ENCODE measurements at places on chromosomes 2 and 18.
A peak's percentile ranks its signal among the peaks of the same experiment; 100 is the strongest.

GRCh38 chr2:189254268-189254883 lies 74.8 kb upstream of the COL5A2 start:
- no peak for DNase-seq

DNA sequence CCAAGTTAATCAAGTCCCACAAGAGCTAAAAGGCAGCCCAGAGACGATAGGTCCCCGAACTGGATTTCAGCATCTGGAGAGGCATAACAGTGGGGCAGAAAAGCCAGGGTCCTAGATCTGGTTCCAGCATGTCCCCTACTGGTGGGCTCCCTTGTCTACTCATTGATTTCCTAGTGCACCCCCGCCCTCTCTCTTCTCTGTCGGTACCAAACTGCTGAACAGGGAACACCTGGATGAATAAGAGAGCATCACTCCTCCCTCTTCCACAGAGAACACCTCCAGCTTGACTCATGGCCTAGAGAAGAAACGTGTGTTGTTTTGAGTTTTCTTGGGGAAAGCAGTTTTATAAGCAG lies 101.3 kb downstream of the FOXI3 start:
- DNase-seq = no peak

- DNase-seq = peak; percentile 62
Measured at GRCh38 chr2:110807522-110807921, 75.1 kb downstream of the ACOXL start.

GRCh38 chr2:9991221-9991620 lies 39.7 kb downstream of the GRHL1 start:
- no peak for DNase-seq

GRCh38 chr2:205706769-205707381 lies 24.6 kb downstream of the NRP2 start:
- peak; percentile 58 for DNase-seq

DNA sequence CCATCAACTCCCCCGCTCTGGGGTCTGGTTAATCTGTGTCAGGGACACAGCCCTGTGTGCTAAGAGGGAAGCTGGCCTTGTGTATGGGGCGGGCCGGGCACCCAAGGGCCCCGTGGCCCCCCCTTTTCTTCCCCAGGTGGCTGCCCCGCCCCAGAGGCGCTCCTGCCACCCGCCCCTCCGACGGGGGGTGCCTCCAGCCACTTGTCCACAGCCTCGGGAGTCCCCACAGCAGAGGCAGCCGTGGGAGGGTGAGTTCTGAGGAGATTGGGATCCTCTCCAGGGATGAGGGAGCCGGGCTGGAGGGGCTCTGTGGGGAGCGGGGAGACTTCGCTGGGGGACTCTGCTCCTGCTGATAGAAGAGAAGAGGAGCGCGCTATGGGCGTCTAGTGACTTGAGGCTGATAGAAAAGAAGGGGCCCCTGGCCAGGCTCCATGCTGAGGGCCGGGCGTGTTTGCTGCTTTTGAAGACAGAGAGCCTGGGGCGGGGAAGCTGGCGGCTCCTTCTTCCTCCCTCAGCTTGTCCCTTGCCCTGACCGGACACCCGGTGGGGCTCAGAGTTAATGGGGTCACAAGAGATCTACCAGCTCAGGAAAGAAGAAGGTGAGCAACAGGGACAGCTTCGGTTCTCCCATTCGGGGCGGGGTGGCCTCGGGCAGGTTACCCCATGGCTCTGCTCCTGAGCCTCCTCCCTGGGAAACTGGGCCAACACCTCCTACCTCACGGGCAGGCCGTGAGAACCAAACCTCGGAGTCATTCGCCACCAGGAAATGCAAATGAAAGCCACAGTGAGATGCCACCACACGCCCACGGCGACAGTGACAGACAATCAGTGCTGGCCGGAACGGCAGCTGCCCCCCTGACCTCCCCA lies 89.4 kb upstream of the TAF1B start:
- no peak for DNase-seq

DNA sequence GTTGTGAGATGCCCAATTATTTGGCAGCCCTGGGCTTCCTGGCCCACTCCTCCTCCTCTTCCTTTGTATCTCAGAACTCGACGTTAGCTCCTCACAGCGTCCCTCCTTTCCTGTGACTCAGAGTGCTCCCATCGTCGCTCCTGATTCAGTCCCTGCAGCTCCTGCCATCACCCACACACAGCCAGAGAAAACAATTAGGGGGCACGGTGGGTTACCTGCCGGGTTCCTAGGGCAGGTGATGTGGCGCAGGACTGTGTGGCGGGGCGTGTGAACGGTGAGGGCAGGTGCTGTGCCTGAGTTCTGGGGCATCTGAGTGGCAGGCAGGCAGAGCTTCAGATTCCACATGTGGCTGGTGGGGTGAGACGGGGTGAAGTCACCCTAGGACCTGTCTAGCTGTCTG lies 42.6 kb downstream of the GLI2 start:
- DNase-seq = no peak

DNA sequence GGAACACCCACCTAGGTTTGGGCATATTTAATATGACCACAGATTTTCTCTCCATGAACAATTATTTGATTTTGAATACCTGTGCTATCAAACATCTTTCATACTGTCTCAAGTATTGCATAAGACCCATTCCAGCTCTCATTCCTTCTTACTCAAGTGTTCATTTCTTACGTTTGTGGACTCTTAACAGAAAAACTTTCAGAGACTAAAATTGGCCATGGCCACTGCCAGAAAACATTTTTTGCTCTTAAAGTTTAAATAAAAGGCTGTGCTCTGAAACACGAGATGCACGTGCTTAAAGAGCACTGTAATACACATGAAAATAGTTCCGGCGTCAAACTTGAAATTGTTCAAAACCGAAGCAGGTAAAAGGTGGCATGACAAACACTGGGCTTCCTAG lies 89.3 kb downstream of the LIMS1 start:
- DNase-seq = no peak

GRCh38 chr2:11473659-11474433 lies 7.9 kb upstream of the E2F6 start:
- no peak for DNase-seq

- no peak for DNase-seq
Measured at GRCh38 chr2:3300224-3300995, 77.2 kb downstream of the EIPR1 start.

- no peak for DNase-seq
Measured at GRCh38 chr2:51013079-51013932, 18.6 kb downstream of the NRXN1 start.

GRCh38 chr2:42084231-42084671 lies 36.4 kb downstream of the PKDCC start:
- peak; percentile 92 for DNase-seq

DNA sequence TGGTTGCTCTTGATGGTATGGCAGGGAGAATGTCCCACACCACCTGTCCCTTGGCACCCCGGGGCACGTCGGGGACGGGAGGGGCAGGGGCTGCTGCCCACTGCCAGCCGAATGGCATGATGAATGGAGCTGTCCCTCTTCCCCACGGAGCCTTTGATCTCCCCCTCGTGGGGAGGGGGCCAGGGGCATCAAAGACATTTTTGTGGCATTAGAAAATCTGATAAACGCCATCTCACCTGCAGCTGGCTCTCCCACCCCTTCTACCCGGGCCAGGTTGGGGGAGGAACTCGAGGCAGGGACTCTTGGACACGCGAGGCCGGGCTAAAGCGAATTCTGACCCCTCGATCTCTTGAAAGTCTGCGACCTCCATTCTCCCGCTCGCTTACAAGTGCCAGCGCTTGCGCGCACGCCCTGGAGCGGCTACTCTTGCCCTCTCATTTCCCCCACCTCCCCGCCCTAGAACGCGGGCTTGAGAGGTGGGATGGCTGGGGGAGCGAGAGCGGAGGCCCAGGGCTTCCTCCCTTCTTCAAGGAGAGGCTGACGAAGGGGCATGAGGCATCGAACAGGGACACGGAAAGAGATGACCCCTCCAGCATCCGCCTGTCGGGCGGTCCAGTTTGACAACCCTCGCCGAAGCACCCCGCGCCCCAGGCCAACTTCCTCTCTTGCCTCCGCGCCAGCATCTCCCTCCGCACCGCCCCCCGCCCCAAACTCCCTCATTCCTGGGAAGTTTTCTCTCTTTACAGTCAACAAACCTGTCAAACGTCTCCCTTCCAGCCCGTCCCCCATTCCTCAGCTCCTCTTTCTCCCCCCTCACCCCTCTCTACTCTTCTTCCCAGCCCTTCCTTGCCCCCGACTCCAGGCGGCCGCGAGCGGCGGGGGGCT lies 692 bp upstream of the WNT6 start:
- no peak for DNase-seq

DNA sequence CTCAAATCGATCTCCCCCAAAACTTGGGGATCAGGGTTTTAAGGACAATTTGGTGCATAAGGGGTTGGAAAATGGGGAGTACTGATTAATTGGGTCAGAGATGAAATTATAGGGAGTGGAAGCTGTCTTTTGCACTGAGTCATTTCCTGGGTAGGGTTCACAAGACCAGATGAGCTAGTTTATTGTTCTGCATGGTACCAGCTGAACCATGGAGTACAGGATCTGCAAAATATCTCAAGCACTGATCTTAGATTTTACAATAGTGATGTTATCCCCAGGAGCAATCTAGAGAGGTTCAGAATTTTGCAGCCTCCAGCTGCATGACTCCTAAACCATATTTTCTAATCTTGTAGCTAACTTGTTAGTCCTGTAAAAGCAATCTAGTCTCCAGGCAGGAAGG lies 73.1 kb downstream of the CPO start:
- DNase-seq = no peak

DNA sequence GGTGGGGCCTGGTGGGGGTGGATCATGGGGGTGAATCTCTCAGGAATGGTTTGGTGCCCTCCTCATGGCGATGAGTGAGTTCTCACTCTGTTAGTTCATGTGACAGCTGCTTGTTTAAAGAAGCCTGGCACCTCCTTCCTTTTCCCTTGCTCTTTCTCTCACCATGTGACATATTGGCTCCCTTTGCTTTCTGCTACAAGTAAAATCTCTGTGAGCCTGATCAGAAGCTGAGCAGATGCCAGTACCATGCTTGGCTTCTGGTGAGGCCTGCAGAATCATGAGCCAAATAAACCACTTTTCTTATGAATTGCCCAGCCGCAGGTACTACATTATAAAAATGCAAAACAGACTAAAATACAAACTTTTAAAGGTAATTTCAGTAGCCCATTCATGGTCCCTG lies 73.4 kb upstream of the TEX51 start:
- no peak for DNase-seq

GRCh38 chr2:38856165-38856564 lies 19.6 kb downstream of the DHX57 start:
- no peak for DNase-seq

DNA sequence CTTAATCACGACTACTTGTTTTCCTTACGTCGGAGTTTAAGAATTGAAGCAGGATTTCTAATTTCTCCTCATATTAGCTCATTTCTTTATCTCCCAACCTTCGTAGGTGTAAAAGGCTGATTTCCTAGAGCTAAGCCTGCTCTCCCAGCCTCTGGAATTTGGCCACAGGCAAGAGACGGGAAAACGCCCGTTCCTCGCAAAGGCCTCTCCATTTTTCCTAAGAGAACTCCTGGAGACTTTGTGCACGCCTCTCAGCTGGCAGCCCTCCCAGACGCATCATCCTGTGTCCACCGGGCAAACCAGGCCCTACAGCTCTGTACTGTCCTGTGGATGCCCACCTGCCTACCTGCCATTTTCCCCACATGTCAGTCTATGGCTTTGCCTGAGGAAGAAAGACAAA lies 106.3 kb downstream of the FTCDNL1 start:
- no peak for DNase-seq

GRCh38 chr18:28034567-28034966 lies 142.4 kb downstream of the CDH2 start:
- DNase-seq = no peak

DNA sequence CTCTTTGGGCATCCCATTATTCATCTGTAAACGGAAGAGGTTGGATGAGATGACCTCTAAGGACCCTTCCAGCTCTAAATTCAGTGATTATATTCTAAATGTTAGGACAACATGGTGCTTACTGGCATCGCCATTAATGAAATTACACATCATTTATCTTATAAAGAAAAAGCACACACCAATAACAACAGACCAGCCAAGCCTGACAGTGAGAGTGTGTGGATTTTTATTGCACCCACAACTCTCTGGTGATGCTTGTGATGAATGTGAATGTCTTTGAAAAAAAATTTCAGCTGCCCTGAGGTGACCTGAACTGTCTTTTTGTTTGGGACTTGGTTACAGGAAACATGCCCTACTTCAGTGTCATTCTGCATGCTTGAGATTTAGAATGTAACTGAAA lies 513.3 kb upstream of the NRP2 start:
- no peak for DNase-seq

- DNase-seq = no peak
Measured at GRCh38 chr2:74559912-74560311, 5.4 kb downstream of the DOK1 start.

DNA sequence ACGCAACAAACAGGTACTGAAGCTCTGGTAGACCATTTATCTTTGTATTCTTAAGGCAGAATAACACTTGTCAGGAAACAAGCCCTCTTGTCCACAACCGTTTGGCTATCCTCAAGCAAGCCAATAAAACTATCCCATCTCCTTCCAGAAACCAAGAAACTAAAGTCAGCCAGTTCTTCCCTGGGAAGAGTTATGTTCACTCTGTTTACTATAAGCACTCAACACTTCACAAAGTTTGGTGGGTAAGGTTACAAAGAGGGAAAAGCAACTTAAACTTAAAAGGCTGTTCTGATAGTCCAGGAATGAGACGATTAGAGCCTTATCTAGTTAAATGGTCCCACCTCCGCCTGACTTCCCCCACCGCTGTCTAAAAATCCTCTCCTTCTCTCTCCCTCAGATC lies 25.6 kb downstream of the LRP2 start:
- DNase-seq = no peak

DNA sequence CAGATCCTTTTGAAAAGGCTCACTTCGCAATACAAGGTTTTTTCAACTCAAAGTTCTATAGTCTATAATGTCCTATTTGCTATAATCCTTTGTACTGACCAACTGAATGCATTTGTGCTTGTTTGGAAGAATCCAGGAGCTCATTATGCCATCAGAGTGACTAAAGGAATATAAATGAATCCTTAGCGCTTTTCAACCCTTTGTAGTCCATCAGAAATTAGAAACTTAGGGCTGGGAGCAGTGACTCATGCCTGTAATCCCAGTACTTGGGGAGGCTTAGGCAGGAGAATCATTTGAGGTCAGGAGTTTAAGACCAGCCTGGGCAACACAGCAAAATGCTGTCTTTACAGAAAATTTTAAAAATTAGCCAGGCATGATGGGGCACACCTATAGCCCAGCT lies 330.2 kb upstream of the CHAC2 start:
- no peak for DNase-seq

DNA sequence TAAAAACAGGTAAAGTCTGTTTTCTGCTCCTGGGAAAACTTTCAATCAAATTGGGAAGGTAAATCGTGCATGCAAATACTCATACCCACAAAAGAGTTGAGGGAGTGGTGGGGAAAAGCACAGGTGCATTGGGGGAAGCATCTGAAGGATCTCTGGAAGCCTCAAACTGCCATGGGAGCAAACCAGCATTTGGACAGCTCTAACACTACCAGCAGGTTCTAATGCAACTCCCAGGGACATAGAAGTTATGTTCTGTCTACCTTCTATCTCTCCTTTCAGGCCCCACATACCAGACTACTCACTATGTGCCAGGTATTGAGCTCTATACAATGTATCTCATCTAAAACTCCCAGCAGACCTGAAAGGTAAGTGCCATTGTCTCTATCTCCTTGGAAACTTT lies 933.7 kb downstream of the NRXN1 start:
- no peak for DNase-seq

Data from smooth muscle cell of the brain vasculature (primary cell).